ENCODE measurements at places on chromosomes 7 and 10. TPM values are rescaled to one million over a fixed set of nuclear protein-coding genes. Genes with fewer than 3 reads are reported as not detected.

GRCh38 chr7:27116962-27117886, 13.3 kb downstream of the HOXA4 start:
- no peak for DNase-seq

DNA sequence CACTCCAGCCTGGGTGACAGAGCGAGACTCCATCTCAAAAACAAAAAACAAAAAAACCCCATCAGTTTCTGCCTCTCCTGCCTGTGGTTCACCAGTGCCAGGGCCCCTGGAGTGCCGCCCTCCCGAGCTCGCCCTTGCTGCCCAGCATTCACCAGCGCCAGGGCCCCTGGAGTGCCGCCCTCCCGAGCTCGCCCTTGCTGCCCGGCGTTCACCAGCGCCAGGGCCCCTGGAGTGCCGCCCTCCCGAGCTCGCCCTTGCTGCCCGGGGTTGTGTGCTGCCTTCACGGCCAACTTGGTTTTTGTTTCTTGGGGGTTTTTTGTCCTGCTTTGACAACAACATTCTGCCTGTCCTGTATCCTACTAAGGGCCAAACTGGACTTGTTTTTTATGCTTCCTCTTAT, 13.2 kb upstream of the GET4 start:
- no peak for DNase-seq

Gene NEUROD6
- not detected for total RNA-seq

DNA sequence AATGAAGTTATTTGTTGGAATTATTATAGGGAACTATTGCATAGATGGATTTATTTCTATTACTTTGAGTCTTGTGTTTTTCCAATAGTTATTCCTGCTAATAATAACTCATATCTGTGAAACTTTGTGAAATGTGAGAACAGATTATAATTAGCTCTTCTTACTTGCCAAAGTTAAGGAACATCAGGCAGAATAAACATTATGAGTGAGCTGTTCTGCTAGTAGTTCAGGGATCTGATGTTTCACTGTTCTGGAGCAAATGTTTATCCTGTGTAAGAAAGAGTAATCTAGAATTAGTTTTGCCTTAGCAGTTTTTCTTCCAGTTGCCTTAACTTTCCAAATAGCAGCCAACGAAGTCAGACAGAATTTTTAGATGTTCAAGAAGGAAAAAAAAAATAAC, 245.2 kb upstream of the PLXDC2 start:
- DNase-seq = no peak

DNA sequence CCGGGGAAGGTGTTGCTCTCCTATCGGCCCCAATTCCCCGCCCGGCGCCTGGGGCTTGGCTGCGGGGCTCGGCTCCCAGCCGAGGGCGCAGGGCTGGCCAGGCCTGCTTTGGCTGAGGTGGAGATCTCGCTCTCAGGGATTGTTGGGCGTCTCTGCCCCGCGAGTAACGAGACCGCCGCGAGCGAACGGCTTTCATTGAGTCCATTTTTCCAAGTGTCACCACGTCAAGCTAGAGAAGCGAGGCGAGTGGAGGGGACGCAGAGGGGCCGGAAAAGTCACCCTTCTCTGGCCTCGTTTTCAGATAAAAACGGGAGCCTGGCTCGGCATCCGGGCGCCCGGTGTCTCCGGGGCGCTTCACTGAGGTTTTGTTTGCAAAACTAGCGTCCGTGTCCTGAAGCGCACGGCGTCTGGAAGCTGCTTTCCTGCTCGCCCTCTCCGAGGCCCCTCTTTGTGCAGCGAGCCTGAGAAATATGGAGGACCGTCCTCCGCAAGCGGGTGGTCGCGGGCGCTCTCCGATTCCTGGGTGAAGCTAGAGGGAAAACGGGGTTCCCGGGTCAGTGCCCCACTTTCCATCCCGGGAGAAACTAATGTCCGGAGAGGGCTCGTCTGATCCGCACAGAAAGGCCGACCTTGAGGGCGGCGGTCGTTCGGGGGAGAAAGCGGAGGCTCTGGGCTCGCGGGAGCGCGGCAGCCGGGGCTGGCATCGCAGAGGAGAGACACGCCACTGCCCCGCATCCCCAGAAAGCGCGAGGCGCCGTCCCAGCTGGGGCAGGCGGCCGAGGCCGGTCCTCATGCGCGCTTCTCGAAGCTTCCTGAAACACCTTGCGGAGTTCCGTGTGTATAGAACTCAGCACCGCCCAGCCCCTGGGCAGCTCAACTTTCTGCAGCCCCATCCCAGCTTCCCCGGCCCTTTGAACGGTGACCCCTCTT, 3.5 kb upstream of the EN2 start:
- DNase-seq = no peak

DNA sequence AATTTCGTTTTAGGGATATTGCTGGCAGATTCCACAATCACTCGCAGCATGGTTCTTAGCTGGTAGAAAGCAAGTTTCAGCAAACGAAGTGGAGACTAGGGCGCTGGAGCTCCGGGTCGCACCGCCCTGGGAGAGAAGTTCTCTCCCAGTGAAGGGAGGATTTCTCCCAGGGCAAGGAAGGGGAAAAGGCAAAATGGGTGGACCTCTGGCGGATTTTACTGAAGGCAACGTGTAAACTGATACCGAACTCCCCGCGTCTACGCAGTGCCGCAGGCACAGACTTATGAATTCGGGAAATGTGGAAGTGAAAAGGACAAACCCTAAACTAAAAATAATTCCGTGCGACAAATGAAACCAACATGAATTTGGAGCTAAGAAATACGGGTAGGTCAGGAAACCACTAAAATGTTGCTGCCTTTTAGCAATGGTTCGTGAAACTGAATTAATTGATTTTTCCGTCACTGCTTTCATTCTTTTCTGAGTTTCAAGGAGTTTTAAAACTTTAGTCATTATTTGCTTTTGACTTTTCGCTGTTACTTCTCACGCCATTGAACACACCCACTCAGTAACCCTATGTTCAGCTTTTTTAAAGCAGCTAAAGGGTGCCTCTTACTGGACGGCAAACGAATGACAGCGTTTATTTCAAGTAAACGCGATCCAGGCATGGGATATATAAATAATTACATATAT, at the start of gene MYOF:
Gene MYOF, minus strand, starts transcription at position 190 of the 690 bp plus-strand sequence. Its CDS starts 140 bp downstream, at position 50.
- DNase-seq = peak; percentile 73

Gene BHLHA15
- total RNA-seq = 0.34 TPM

- DNase-seq = no peak
These were observed 94.5 kb downstream of the MAD1L1 start for GRCh38 chr7:2138146-2138765.

- peak; percentile 40 for DNase-seq
These were observed 537 bp upstream of the MRPS24 start for GRCh38 chr7:43869867-43870240.

- peak; percentile 42 for DNase-seq
These were observed 46.9 kb upstream of the STK17A start for GRCh38 chr7:43535810-43536585.

DNA sequence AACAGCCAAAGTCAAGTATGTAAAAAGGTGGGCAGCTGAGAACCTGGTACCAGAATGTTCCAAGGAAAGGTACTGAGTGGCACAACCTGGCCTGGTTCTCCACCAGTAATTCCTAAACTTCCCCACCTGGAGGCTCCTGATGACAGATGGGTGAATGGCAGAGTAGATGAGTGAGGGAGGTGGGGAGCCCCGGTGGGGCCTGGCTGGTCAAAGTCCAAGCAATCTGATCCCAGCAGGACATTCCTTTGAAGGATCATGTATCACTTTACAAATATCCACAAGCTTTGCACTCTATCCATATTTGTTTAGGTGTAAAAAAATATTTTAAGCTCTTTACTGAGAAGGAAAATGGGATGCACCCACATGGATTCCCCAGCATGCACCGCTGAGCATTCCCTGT, 250.2 kb downstream of the DPP6 start:
- no peak for DNase-seq

Gene XRCC2
- total RNA-seq = 0.97 TPM

DNA sequence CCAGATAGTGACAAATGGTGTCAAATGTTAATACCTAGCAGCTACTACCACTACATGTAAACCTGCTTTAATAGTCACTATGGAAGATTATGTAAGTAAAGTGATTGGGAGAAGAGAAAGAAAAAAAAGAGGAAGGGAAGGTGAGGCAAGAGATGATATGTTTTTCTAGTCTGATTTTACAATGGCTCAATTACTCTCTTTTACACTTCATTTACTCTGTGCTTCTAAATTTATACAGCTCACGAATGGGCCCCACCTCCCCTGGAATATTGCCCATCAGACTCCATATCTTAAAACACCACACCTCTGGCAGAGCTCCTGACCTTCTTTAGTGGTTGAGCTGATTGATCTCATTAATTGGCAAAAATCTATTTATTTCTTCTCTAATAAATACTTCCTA, 28.0 kb upstream of the IKZF1 start:
- DNase-seq = no peak
